ENCODE measurements at places on chromosomes 2 and 18.

- DNase-seq: no peak
Observed at GRCh38 chr2:181396256-181397123, 60.7 kb upstream of the ITGA4 start.

DNA sequence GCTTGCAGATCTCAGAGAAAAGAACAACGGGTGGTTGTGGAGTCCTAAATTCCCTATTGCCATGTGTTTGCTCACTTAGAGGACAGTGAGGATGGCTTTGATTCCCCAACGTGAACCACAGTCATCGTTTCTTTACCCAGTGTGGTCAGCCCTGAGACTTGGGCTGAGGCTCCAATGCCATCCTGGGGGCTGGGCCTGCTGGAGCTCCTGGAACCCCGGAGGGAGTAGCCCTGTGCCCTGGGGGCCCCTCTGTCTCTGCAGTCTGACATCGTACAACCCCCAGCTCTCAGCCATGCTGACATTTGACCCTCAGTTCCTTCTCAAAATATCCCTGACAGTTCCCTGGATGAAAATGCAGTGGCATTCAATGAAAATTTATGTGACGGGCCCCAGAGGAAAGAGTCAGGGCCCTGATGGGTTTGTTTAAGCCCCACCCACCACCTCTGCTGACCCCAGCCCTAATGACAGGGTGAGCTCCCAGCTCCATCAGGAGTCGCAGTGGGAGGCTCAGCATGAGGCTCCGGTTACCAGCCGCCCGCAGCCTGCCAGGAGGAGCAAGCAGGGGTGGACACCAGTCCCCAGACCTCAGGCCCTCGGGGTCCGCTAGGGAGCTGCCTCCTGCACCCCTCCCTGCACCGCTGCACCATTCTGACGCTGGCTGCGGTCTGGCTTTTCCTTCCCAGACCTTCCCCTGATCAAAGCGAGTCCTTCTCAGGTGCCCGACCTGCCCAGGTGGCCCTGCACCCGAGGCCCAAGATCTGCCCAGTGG is 120.9 kb downstream of the TWIST2 start:
- no peak for DNase-seq

GRCh38 chr2:132651115-132652045 is 18.6 kb downstream of the LYPD1 start:
- DNase-seq: no peak

GRCh38 chr2:162245061-162245460 is 1.8 kb upstream of the FAP start:
- no peak for DNase-seq

All from activated naive CD8-positive, alpha-beta T cell treated with anti-CD3 and anti-CD28 coated beads, Interleukin-2, amount 50 U/mL, for 24 hours (primary cell).